Stimulated activated CD8-positive, alpha-beta memory T cell treated with anti-CD3 and anti-CD28 coated beads, Interleukin-2, amount 100 ng/mL, for 1 hour (primary cell): ENCODE measurements at places on chromosomes 6 and 20.

DNA sequence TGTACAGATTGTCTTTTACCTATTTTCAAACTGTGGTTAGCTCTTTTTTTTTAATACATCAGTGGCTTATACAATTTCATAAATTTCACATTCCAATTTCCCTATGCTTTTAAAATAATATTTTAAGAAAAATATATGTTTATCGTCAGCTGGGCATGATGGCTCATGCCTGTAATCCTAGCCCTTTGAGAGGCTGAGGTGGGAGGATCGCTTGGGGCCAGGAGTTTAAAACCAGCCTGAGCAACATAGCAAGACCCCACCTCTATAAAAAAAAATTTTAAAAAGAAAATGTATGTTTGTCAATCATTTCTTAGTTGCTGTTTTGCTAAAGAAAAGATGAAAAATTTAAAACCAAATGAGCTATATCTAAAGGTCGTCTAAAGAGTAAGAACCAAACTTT lies 3.4 kb downstream of the GJA1 start:
- DNase-seq: no peak

DNA sequence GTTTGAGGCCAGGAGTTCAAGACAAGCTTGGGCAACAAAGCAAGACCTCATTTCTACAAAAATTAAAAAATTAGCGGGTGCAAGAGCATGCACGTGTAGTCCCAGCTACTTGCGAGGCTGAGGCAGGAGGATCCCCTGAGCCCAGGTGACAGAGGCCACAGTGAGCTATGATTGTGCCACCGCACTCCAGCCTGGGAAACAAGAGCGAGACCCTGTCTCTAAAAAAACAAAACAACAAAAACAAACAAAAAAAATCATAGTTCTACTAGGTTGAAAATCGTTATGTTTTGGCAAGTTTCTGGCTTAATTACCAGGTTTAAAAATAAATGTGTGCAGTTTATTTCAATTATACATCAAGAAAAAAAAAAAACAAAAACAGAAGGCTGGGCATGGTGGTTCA lies 2.6 kb downstream of the EIF2S2 start:
- DNase-seq: no peak

DNA sequence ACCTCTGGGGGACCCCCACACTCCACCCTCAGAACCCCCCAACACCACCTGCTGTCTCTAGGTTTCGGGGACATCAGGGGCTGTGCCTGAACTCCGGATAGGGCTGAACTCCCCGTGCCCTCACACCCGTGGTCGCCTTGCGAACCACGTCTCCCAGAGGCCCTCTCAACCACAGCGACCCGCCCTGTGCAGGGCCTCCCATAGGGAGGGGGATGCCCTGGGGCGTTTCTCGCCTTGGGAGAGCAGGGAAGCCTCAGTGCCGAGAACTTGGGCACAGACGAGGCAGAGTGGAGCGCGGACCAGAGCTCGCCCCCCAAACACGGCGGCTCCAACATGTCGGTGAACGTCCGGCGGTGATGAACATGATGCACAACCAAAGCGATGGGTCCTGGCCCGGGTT lies 6.8 kb downstream of the FRMD1 start:
- DNase-seq: no peak

DNA sequence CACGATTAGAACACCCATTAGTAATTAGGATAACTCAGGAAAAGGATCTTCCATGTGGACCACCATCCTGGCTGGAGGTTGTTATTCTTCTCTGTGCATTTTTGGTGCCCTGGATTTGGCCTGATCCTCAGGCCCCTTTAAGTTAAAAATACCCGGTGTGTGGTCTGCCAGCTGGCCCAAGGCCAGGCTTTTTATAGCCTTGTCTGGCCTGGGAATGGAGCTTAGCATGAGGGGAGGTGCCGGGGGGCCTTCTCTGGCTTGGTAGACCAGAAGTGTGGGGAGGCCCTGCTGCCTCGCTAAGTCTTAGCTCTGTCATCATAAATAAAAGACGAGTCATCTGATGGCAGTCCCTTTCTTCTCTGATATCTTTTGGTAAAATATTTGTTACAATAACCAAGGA lies 71.4 kb downstream of the ARID1B start:
- DNase-seq: no peak

DNA sequence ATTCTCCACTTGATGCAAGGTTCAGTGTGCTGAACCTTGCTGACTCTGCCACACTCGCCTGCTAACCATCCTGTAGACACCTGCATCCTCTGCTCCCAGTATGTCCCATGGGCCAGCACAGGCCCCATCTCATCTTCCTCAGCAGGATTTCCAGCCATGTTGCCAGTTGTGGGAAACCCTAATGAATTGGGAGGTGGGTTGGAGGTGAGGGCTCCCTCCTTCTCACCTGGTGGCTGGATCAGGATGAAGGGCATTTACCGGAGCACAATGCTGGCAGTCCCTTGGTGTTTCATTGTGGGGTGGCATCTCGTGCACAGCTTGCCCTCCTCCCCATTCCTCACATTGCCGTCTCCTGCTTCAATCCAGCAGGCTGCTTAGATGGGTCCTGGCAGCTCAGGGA lies 204.3 kb upstream of the FOXQ1 start:
- no peak for DNase-seq

- DNase-seq: no peak
These were observed 51.1 kb downstream of the FGD2 start for GRCh38 chr6:37056439-37057127.

DNA sequence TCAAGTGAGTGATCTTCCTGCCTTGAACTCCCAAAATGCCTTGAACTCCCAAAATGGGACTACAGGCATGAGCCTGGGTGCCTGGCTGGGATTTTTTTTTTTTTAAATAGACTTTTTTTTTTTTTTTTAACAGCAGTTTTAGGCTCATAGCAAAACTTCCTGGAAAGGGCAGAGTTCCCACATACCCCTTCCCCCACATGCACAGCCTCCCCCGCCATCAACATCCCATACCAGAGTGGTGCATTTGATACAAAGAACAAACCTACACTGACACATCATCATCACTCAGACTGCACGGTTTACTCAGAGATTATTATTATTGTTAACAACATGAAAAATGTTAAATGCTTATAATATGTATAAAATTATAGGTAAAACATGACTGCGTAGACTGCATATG lies 26.0 kb downstream of the UQCC1 start:
- DNase-seq: no peak

DNA sequence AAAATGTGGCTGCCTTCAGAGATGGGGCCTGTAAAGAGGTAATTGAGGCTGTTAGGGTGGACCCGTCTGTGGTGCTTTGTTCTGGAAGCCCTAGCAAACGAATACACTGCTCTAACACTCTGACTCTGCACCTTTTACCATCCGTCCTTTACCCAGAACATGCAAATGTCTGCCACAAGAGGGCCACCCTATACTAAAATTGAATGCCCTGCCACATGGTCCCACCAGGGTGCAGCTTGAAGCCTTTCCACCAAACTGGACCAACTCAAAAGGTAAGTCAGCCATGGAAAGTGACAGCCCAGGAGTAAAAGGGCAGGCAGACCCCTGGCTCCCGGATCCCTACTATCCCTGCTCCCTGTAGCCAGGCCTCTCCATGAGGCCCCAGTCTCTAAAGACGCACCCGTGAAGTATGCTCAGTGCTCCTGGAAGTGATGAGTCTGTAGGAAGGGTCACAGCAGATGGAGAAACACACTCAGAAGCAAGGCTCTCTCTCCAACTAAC lies 5.8 kb upstream of the BFSP1 start:
- DNase-seq: peak; percentile 22

GRCh38 chr6:41200901-41201763 lies at the start of gene TREML2:
Gene TREML2, minus strand, starts transcription at chr6:41201149. Its CDS starts 141 bp downstream, at chr6:41201008.
- no peak for DNase-seq

DNA sequence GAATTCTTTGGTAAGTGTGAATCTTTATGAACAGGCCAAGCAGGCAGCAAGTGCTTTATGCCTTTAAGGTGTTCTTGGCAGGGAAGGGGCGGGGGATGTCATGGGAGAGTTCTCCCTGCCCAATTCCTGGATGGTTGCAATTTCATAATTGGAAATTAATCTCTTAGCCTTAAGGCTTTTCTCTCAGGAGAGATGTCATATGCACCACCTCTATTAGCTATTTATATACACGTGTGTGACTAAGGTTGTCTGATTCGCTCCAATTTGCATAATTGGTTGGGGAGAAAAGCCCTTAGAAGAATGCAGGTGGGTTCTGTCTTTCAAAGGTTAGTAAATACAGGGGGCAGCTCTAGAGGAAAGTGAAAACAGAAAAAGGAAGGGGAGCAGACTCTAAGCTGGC lies 5.2 kb upstream of the ENPP5 start:
- no peak for DNase-seq

DNA sequence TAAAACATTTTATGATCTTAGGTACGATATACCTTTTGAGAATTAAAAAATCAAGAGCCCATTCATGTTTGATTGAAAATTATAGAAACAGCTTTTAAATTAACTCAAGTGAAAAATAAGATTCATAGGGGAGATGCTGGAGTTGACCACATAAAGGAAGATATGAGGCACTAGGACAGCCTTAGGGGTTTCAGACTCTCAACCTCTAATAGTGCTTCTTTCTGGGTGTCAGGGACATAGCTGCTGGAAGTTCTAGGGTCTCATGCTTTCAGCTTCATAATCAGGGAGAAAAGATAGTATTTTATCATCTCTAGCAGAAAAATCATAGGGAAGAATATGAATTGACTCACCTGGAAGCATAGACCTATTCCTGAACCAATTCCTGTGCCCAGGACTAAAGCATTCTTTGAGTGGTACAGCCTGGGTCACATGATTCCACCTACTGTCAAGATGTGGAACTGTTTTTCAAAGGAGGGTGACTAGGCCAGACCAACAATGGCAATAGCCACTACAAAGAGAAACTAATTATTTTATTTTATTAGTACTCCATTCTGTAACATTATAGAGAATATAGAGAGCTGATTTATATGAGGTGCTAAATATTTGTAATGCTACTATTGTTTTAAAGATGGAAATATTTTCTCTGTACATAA lies 27.8 kb upstream of the CENPW start:
- DNase-seq: no peak

DNA sequence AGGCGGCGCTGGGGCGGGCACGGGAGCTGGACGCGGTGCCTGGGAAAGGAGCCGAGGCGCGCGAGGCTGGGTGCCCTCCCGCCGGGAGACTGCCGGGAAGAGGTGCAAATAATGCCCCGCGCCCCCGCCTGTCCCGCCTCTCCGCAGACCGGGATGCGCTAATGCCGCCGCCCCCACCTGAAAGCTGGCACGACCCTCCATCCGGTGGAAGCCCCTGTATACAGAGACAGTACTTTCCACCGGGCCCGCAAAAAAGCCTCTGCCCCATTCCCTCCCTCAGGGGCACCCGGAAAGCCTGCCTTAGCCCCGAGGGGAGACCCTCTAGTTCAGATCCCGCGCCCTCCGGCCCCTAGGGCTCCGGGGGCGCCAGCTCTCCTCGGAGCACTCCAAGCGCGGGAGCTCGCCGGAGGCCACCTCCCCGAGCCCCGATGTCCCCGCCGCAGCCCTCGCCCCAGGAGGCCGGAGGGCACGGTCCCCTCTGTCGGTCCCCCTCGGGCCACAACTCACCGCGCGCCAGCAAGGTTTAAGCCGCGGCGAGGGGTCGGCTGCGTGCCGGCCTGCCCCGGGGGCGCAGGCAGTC lies 1.2 kb downstream of the GRM4 start:
- no peak for DNase-seq

GRCh38 chr20:39627765-39628164 lies 665.6 kb downstream of the DHX35 start:
- DNase-seq: no peak

DNA sequence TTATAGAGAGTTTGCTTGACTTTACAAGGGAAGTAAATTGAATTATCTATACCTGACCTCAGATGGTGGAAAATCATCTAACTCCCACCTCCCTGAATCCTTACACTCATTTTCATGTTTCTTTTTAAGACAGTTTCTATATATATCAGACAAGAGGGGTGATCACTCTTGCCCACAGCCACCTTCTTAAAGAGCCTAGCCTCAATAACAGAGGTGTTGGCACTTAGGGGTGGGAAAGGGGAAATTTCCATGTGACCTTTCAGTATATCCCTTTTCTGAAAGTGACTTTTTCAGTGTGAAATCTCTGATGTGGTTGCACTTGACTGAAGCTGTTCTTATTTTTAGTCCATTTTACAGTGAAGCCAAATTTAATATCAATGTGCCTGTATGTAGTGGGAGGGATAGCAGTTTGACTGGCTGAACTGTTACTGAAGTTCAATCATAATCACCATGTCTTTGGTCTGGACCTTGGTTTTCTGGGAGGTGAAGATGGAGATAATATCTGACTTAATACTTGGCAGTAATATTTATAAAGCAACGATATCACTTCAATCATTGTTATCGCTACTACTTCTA lies 141.3 kb downstream of the MAP3K7 start:
- DNase-seq: no peak

GRCh38 chr6:7727086-7727945 lies 1.4 kb downstream of the BMP6 start:
- DNase-seq: no peak

DNA sequence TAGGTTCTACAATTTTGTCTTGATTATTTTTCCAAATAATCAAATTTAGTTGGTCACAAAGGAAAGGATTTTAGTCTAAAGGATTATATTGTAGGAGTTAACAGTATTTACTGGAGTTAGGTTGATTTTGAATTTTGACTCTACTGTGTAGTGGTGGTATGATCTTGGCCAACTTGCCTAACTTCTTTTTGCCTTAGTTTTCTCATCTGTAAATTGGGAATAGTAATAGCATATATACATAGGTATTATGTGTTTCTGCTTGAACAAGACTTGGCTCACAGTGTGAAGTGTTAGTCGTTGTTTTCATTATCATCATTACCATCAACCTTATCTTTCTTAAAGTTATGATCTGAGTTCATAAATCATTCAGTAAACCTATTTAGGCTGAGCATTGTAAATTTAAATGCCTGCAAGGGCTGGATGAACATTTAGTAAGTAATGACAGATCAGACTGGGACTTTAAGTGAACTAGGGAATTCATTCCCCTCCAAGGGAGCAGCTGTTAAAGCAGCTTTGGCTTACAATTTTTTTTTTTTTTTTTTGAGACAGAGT lies 11.2 kb downstream of the ITCH start:
- DNase-seq: no peak

- DNase-seq: no peak
These were observed 15.4 kb downstream of the SRC start for GRCh38 chr20:37361336-37361735.

DNA sequence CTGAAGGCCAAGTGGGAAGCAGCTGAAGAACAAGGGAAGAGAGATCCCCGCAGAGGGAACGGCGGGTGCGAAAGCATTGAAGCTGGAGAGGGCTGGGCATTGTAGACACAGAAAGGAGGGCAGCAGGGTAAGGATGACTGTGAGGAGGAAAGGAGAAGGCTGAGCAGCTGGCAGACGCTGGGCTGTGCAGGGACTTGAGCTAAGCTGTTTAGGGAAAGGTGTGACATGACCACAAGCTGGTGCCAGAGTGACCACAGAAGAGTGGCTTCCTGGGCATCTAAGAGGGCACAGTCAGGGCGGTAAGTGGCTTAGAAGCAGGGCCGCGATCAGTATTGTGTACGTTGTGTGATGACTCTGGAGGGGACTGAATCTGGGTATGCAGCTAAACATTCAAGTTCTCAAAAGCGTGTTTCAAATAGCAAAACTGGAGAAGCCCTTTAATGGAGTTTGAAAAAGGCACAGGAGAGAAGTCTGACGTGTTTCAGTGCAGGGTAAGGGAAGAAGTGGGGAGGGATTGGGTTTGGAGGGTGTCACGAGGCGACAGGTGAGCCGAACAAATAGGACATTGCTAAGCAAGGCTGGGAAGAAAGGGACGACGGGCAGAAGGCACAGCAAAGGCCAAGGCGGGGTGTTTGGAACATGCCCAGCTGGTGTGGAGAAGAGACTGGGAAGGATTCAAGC lies 46.1 kb upstream of the ARFGEF2 start:
- DNase-seq: no peak

- DNase-seq: no peak
These were observed 17.6 kb upstream of the SERPINB9 start for GRCh38 chr6:2920671-2921112.

- DNase-seq: no peak
These were observed 43.6 kb upstream of the ASCC3 start for GRCh38 chr6:100924534-100925227.
